ENCODE measurements at places on chromosomes 1 and 21.

GRCh38 chr1:199784138-199784895, 243.2 kb upstream of the NR5A2 start:
- DNase-seq = no peak

- peak; percentile 30 for DNase-seq
Observed at GRCh38 chr1:108200687-108201051, 526 bp upstream of the SLC25A24 start.

- no peak for DNase-seq
Observed at GRCh38 chr1:32112806-32113375, 5.0 kb downstream of the KPNA6 start.

DNA sequence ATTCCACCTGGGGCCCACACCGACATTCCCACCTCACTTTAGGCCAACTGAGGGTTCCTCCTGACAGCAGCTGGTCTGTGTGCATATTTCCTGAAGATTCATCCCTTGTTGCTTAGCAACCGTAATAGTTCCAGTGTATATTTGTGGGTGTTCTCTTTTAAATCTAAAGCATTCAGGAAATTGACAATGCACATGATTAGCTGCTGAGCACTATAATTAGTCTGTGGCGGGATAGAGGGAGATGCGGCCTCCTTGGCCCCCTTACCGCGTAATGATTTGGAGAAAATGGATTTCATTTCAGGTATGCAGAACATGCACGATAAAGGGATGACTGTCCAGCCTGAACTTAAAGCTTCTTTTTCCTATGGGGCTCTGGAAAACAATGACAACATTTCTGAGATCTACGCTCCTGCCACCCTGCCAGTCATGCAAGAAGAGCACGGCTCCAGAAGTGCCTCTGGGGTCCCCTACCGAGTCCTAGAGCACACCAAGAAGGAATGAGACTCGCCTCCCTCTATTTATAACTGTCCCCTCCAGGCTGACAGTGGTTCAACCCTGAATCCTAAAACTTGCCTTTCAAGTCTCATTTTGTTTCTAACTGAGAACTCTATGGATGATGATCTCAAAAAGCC, 33.8 kb upstream of the RCAN3 start:
- no peak for DNase-seq

DNA sequence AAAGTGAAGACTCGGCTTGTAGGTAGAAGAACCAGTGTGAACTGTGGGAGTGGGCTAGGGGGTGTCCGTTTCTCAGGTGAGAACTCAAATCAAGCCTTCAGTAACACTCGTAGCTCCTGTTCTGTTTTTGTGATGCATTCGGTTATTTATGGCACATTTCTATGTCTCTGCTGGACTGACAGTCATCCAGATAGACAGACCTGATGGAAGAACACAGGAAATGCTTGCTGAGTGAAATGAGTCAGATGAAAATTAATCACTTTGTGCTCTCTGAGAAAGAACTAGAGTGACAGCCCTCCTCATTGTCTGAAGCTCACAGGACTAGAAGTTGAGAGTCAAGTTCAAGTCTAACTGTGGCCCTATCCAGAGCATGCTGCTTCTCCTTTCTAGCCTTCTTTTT, 360.1 kb upstream of the PLXNA2 start:
- no peak for DNase-seq

DNA sequence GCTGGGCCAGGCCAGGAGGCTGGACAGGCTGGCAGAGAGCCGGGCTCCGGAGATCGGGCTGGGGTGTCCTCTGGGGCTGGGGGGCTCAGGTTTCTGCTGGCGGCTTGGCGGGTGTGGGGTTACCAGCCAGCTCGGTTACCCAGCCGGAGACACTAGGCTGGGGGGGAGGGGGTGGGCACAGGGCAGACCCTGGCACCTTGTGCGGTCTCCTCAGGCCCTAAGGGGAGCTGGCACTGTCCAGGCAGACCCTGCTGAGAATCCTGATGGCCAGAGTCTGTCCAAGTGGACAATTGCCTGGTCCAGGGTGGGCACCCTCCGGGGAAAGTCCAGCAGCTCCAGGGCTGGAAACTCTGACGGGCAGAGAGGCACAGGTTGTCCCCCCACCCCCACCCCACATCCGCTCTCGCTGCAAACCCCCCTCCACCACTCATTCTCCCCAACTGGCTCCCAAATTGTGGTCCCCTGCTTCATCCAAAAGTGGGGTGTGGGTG, 6.7 kb downstream of the ZBTB7B start:
- DNase-seq = no peak

- no peak for DNase-seq
Observed at GRCh38 chr1:50047916-50048694, 24.4 kb upstream of the AGBL4 start.

- DNase-seq = no peak
Observed at GRCh38 chr1:204801211-204801610, 69.5 kb upstream of the NFASC start.

GRCh38 chr1:155192346-155193274, 15.1 kb downstream of the THBS3 start:
- DNase-seq = no peak

GRCh38 chr1:226882631-226883409, 12.4 kb downstream of the PSEN2 start:
- no peak for DNase-seq

- DNase-seq = no peak
Observed at GRCh38 chr1:185241127-185241526, 75.9 kb downstream of the IVNS1ABP start.
